Right atrium auricular region (tissue), 2 donors: ENCODE measurements at places on chromosomes 2 and 18. TPM values are rescaled to one million over a fixed set of nuclear protein-coding genes. Genes with fewer than 3 reads are reported as not detected.

GRCh38 chr18:11570769-11571412, 38.5 kb upstream of the SLC35G4 start:
- DNase-seq: no peak
- no peaks in the 10 kb centered on the region for H3K36me3 ChIP-seq
- H3K27ac ChIP-seq: no peak overlapping the region
- no peaks in the 10 kb centered on the region for H3K27me3 ChIP-seq

- no peak for DNase-seq
- no peaks in the 10 kb centered on the region for H3K4me1 ChIP-seq
- H3K4me3 ChIP-seq: no peak overlapping the region
- no peak overlapping the region for H3K27ac ChIP-seq
- no peaks in the 10 kb centered on the region for H3K27me3 ChIP-seq
- no peaks in the 10 kb centered on the region for H3K36me3 ChIP-seq
Measured at GRCh38 chr2:234116010-234116409, 65.5 kb downstream of the SPP2 start.

DNA sequence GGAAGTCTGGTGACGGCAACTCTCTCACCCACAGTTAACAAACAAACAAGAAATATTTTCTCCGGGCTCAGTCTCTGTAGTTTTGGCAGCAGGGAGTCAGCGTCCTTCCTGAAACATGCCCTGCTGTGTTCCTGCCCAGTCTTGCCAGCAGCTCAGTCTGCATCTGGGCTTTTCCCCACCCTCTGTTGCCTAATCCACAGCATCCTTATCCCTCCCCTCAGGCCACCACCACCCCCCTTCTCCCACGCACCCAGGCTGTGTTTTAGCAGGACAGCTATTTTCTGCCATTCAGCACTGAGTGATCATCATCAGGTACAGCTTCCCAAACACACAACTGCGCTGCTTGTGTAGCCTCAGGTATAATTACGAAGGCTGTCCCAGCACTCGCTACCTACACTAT, 168.2 kb downstream of the DPP10 start:
- H3K4me1 ChIP-seq: no peaks in the 10 kb centered on the region
- no peak overlapping the region for H3K4me3 ChIP-seq
- no peak overlapping the region for H3K27ac ChIP-seq
- no peaks in the 10 kb centered on the region for H3K27me3 ChIP-seq
- no peaks in the 10 kb centered on the region for H3K36me3 ChIP-seq

DNA sequence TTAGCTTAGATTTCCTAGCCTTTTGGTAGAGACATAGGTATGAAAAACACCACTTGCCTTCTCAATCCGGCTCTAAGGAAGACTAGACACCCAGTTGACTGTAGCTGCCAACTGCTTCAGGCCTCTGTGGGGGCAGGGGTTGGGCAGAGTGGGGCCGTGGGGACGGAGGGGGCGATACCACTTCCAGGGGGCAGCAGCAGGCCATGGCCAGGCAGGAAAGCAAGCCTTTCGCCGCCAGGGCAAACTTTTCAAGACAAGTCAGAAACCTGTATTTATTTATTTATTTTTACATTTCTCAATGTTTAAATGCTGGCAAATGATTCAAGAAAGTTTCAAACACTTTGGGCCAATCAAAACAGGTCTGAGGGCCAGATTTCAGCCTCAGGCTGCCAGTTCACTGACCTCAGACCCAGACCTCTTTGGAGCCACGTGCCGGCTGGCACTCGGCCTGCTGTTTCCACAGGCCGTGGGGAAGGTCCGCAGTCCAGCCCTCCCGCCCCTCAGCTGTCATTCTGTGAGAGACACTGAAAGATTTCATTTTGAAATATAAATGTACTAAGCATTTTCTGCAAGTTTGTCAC, 63.8 kb downstream of the MEX3C start:
- H3K27me3 ChIP-seq: no peaks in the 10 kb centered on the region
- H3K4me3 ChIP-seq: no peak overlapping the region
- H3K4me1 ChIP-seq: no peaks in the 10 kb centered on the region
- DNase-seq: no peak

RGPD4 gene
- total RNA-seq: not detected

DNA sequence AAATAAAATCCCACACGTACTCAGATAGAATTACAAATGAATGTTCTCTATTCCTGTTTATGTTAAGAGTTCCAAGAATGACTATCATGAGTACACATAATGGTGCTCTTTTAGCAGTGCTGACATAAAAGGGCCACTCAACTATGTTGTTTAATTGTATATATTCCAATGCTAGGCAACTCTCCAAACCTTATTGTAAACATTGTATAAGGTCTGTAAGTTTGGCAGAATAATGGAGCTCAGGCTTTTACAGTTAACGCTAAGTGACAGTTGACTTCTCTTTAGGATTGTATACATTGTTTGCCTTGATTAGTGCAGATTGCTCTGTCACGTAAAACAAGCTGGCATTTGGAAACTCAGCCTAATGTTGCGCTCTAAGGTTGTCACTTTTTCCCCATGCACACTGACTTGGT, 20.8 kb downstream of the RBMS1 start:
- no peaks in the 10 kb centered on the region for H3K27me3 ChIP-seq
- peak overlapping the region; percentile 12 for H3K27ac ChIP-seq
- H3K4me3 ChIP-seq: no peak overlapping the region
- H3K4me1 ChIP-seq: no peaks in the 10 kb centered on the region
- DNase-seq: no peak

SRD5A2 gene
- not detected for total RNA-seq

SIX2 gene
- 2.3 TPM for total RNA-seq

DNA sequence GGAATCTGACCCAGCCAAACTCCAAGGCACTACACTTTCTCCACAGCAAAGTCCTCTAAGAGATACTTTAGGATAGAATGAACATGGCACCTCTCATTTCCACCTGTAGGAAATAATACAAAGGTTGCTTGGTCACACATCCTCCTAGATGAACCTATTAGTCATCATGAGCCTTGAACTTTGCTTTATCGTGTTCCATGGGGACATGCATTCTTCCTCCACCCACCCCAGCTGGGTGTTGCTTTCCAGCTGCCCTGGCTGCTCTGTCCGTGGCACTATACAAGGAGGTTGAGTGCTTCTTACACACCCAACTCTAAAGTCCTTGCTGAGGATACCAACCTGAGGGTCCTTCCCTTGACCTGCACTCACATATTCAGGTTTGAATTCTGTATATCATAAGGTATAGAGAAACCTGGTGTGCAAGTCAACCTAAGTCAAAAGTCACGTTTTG, 52.7 kb downstream of the SPRED2 start:
- no peaks in the 10 kb centered on the region for H3K36me3 ChIP-seq
- no peaks in the 10 kb centered on the region for H3K27me3 ChIP-seq
- DNase-seq: no peak
- peaks cover 53% of the 10 kb centered on the region for H3K4me1 ChIP-seq
- H3K27ac ChIP-seq: no peak overlapping the region

DNA sequence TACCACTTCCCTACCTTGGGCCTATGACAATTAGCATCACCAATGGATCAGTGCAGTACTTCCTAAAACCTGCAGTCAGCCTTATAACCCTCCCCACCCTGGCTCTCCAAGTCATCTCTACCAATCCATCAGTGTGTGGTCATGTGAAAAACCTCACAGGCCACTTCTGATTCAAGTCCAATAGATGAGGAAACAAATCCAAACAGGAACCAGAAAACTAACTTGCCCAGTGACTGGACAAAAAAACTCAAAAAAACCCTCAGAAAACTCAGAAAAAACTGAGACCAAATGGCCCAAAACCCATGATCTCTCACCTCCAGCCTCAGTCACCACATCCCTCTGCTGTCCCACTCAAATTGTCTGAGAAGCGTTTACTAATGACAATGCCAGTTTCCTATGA, 43.3 kb downstream of the TGFA start:
- no peak overlapping the region for H3K27ac ChIP-seq
- H3K27me3 ChIP-seq: no peaks in the 10 kb centered on the region
- H3K36me3 ChIP-seq: no peaks in the 10 kb centered on the region

DNA sequence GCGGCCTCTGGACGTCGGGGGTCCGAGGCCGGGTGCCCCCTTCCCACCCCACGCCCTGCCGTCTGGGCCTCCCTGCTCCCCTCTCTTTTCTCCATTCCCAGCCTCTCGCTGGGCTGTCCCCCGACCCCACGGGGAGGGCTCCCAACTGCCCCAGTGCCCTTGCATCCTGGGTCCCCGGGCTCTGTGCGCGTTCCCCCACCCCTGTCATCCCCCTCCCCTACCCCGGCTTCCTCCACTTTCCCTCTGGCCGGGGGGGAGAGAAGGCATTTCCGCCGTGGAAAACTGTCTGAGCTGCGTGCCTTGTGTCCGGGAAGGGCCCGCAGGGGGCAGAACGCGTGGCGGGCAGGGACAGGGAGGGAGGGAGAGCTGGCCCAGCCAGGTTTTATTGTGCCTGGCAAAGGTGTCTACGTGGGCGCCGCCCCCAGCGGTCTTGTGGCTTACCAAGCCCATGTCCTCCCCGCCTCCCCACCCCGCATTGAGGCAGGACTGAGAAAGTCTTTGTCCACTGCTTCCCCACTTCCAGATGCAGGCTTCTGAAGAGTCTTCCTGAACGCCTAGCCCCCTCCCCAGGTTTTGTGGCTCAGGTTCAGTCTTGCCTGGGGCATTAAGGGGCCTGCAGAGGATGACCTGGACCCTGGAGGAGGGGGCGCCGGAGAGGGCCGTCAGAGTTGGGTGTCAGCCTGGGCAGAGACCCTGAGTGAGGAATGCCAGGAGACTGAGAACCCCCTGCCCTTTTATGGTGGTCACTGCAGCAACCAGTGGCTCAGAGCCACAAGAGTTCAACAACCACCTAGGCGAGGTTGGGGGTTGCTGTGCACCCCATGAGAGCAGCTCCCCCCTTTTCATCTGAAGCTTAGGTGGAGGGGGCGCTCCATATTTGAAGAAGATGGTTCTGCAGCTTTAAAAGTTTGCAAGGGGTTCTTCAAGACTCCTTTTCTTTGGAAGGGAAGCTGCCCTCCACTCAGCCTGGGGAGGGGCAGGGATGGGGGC, 1.3 kb downstream of the ITM2C start:
- H3K27ac ChIP-seq: no peak overlapping the region
- no peaks in the 10 kb centered on the region for H3K27me3 ChIP-seq
- no peaks in the 10 kb centered on the region for H3K36me3 ChIP-seq
- H3K4me1 ChIP-seq: no peaks in the 10 kb centered on the region
- DNase-seq: no peak
